ENCODE measurements at places on chromosomes 6 and 20.

DNA sequence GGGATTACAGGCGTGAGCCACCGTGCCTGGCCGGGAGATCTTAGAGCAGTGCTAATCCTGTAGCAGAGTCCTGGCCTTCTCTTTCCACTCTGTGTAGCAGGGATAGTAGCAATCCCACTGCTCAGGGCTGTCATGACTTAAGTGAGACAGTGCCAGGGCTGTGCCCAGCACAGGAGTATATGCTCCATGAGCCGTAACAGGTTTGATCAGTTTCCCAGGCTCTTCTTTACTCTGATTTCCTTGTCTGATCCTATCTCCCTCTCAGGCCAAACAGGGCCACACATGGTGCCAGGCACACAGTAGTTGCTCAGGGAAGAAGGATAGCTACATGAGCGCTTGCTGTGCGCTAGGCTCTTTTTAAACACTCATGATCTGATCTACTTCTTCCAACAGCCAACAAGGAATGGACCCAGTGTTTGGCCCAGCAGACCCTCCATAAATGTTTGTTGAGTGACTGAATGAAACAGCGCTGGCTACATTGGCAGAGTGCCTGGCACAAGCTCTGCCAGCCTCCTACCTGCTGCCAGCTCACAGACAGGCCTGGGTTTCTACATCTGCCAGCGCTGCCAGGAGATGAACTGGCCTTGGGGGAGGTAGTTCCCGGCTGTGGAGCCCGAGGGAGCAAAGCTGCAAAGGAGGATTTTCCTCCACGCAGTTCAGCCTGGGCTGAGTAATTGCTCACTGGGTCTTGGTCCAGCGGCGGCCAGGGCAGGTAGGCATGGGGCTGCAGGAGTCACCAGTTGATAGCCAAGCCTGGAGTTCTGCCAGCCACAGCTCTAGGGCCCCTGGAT is 36.9 kb downstream of the SNAI1 start:
- no peak for DNase-seq

GRCh38 chr6:158330016-158330415 is 17.8 kb downstream of the TULP4 start:
- DNase-seq: no peak

- no peak for DNase-seq
These were observed 96.0 kb downstream of the CARMIL1 start for GRCh38 chr6:25375125-25375524.

DNA sequence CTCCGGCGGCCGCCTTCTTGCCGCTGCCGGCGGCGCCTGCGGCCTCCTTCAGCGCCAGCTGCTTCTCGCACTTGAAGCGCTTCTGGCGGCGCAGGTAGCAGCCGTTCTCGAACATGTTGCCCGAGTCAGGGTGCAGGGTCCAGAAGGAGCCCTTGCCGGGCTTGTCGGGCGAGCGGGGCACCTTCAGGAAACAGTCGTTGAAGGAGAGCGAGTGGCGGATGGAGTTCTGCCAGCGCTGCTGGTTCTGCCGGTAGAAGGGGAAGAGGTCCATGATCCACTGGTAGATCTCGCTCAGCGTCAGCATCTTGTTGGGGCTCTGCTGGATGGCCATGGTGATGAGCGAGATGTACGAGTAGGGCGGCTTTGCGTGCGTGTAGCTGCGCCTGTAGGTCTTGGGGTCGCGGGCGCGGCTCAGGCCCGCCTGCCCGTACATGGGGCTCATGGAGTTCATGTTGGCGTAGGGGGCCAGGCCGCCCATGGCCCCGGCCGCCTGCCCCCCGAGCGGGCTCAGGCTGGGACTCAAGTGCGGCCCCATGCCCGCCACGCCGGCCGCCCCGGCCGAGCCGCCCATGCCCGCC is 1.9 kb downstream of the FOXA2 start:
- DNase-seq: no peak

- no peak for DNase-seq
These were observed 1.5 kb downstream of the LRRC73 start for GRCh38 chr6:43508481-43509141.

DNA sequence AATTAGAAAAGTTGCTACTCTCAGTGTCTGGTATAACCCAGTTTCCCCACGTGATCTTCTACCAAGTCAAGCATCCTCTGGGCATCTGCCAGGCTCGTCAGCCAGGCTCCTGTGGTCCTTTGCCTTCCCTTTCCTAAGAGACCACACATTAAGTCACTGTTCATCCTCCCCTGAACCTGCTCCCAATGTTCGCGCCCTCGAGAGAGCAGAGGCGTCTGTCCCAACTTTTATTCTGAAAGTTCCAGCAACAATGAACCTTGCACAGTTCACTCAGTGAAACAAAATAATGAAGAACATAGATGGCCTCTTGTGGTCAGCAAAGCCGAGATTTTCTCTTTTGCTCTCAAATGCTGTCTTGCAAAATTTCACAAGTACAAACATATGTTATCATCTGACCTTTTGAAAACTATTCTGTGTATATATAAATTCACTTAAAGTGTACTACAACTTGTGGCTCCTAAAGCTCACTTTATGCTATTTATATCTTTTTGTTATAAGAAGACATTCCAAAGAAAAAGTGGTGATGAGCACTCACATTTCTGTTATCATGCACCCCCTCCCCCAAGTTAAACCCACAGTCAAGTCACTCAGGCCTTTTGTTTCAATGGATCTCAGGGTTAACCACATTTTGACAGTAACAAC is 39.2 kb upstream of the NHSL1 start:
- DNase-seq: no peak

DNA sequence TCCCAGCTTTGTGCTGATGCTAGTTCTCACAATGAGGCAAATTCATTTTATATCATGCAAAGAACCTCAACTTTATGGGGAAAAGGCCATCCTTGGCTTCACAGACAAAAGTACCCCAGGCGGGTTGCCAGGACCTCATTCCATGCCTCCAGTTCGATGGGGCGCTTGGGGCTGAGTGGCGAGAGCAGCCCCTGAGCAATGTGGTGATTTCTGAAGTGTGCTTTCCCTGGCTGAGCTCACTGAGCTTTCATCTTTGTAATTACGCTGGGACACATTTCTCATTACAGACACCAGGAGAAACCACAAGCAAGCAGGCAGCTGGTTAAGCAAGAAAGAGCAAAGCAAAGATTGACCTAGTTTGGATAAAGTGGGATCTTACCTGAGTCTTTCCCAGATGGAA is 301.5 kb upstream of the CDH4 start:
- no peak for DNase-seq

DNA sequence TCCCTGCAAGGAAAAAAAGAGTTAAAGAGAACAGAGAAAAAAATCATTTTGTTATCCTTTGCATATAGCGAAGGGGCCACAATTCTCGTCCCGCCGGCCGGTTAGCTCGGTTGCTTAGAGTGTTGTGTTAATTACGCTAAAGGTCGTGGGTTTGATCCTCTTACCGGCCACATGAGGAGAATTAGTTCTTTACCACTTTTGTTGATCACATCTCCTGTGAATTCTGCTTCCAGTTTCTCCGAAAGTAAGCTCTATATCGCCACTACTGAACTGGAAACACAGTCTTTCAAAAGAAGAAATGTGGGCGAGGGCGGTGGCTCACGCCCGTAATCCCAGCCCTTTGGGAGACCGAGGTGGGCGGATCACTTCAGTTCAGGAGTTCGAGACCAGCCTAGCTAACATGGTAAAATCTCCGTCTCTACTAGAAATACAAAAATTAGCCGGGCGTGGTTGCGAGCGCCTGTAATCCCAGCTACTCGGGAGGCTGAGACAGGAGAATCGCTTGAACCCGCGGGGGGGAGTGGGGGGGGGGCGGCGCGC is 13.4 kb downstream of the PRSS16 start:
- no peak for DNase-seq

GRCh38 chr20:4808872-4809271 is 87.2 kb downstream of the PRND start:
- no peak for DNase-seq

GRCh38 chr6:50824552-50824951 is 5.9 kb downstream of the TFAP2B start:
- DNase-seq: no peak

- no peak for DNase-seq
These were observed 278.8 kb upstream of the JARID2 start for GRCh38 chr6:14966906-14967711.

GRCh38 chr20:41607791-41608190 is 10.4 kb downstream of the CHD6 start:
- no peak for DNase-seq

DNA sequence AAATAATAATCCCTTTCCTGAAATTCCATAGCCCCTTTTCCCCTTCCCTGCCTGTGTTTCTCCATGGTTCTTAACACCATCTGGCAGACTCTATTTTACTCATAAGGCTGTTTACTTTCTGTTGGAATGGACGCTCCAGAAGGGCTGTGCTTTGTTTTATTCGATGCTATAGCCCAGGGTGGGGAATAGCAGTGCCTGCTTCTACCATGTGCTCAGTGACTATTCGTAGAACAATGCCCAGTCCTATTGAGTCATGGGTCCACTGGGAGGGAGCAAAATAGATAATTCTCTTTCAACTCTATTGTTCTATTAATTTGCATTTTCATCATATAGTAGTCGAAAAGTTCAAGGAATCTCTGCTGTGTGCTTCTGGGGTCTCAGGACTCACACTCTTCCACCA is 565.1 kb downstream of the C6orf118 start:
- DNase-seq: no peak

DNA sequence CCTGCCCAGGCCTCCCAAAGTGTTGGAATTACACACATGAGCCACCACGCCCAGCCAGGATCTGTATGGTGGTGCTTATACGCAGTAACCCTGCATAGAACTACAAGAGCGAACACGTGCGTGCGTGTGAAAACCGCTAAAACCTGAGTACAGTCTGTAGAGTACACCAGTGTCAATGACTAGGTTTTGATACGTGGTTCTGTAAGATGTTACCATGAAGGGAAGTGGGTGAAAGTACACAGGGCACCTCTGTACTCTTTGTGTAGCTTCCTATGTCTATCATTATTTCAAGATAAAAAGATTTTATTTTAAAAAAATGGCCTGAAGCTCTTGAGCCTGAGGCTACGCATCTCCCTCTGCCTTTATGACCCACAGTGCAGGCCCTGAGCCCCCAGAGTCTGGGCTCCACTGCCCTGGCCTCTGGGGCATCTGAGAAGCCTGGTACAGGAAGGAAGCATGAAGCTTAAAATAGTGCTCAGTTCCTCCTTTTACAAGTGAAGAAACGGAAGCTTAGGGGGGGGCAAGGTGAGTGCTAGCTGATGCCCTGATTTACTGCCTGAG is 21.6 kb downstream of the LY86 start:
- no peak for DNase-seq

DNA sequence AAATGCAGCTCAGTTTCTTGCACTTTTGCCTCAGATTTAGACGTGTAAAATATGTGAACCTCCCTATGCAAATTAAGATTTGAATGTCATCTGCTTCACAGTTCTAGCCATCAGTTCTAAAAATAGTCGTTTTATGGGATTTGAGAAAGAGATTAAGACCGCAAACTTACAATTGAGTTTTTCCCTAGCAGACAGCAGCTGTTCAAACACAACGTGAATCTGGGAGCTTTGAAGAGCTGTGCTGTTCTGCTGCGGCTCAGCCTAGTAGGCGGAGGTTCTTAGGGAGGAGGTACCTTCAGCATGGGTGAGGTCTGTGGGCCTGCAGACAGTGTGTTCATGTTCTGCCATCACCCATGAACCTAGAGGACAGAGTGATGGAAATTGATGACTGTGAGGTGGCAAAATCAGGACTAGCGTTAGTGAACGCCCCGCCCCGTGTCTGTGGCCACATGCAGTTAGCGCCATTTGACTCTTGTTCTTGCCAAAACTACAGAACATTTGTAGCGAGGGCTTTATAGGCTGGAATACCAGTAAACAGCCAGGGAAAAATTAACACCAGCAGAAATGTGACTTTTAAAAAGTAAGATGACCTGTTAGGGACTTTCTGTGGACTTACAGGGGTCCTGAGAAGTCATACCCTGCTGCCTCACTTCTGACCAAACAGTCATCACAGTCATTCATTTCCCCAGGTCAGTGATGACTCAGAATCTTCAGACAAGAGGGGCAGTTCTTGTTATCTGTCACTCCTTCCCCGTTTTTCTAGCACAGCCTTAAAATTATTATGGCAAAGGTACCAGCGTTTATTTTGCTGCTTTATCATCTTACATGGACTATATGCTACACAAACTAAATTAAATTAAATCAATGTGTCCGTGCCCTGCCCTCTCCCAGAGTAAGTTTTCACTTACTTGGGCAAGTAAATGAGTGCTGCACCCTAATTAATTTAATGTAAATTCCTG is 84.3 kb upstream of the TMEM181 start:
- no peak for DNase-seq

- DNase-seq: no peak
These were observed 28.9 kb downstream of the TREM1 start for GRCh38 chr6:41257369-41258195.

DNA sequence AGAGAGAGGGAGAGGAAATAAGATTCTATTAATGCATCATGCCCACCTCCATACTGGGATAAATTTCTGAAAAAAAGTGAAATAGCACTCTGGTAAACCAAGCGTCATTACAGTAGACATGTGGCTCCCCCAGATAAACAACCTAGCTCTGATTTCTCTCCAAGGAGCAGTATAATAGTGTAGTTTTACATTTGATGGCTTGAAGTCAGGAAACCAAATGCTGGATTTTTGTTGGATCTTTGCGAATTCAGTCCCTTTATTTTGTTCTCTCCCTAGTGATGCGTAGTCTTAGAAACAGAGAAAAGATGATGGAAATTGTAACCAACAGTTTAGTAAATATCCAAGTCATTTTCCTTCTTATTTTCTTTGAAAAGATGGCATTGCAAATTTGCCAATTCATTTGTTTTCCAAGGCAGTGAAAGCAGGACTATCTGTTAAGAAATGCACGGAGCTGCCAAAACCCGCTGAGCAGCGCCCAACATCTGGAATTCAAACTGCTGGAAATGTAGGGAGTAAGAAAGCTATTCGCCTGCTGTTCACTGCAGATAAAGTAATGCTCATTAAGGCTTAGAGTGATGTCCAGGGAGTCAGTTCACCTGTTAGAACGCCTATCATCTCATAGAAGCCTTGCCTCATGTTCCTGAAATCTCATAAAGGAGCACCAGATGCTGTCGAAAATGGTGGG is 85.7 kb upstream of the DOK5 start:
- no peak for DNase-seq

DNA sequence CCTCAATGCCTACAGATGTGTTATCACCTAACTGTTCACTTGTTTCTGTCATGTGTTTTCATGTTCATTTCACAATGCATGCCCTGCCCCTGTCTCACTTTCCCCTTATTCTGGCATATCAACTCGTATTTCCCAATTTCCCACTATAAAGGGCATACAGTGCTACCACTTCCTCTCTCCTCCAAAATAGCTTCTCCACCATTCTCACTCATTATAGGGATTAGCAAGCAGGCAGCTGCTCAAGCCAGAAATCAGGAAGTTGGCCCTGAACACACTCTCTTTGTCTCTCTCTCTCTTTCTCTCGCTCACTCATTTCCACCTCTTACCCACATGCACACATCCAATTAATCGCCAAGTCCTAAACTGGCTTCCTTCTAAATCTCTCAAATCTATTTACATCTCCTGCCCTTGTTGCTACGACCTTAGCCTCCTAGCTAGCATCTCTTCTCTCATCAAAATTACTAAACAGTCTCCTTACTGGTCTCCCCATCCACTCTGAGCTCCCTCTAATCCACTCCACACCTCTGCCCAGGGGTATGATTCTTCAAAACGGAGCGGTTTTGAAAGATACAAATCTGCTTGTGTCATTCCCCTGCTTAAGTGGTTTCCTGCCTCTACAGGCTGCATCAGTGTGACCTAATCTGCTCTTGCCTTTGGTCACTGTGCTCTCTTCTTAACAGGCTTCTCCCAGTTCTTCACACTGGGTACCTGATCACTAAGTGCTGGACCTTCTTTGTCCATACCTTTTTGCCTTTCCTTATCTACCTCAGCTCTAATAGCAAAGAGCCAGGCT is 196.2 kb downstream of the BTBD9 start:
- no peak for DNase-seq
